ENCODE measurements at places on chromosomes 2 and 18.

DNA sequence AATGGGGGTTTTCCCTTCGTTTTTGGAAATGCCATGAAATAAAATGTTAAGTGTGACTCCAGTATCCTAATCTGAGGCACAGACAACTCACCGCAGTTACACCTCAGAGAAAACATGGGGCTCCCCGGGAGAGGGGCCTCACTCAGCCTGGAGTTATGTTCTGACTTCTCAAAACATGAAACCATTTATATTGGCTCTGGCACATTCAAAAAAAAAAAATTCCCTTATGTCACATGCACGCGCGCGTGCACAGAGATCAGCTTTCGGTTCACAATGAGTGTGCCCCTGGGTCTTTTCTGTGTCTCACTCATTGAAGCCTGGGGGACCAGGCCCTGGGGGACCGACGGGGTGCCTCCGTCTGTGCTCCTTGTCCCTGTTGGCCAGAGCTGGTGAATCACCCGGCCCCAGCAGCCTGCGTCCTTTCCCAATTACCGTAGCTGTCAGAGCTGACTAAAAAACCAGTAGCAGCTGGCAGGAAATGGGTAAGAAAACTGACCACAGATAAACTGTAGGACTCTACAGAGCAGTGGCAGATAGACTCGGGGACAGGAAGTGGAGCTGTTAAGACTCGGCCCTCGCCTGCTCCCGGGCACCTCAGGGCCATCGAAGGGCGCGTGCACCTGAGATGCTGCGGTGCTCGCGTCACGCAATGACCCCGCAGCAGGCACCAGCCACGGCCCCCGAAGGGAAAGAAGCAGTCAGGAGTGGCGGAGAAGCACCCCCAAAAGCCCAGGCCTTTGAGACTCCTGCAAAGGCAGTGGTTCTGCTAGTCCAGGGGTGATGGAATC, 138.3 kb upstream of the ID2 start:
- DNase-seq = peak; percentile 47

DNA sequence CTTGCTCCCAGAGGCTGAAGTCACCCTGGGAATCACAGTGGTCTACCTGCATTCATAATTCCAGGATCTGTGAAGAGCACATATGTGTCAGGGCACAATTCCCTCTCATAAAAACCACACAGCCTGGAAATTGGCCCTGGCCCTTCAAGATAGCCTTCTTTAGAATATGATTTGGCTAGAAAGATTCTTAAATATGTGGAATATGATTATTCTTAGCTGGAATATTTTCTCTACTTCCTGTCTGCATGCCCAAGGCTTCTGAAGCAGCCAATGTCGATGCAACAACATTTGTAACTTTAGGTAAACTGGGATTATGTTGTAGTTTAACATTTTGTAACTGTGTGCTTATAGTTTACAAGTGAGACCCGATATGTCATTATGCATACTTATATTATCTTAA, 24.2 kb downstream of the ICOS start:
- no peak for DNase-seq

- no peak for DNase-seq
Observed at GRCh38 chr18:26301681-26302080, 75.4 kb downstream of the TAF4B start.

GRCh38 chr2:77862120-77862519, 339.9 kb upstream of the LRRTM4 start:
- no peak for DNase-seq

DNA sequence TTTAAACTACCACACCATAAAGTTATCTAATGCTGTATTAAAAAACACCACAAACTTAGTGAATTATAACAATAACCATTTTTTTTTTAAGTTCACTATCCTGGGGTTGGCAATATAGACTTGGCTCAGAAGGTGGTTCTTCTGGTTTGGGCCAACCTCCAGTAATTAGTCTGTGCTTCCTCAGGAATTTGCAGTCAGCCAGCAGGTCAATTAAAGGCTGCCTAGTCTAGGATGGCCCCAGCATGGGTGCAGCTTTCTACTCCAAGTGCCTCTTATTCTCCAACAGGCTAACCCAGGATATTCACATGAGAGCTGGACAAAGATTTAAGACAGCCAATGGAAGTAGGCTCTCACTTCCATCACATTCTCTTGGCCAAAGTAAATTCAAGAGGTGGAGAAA, 379.1 kb upstream of the FIGN start:
- no peak for DNase-seq
